T-helper 17 cell (primary cell): ENCODE measurements at places on chromosomes 3 and 15. TPM values are rescaled to one million over a fixed set of nuclear protein-coding genes. Genes with fewer than 3 reads are reported as not detected.

- no peak for DNase-seq
Observed at GRCh38 chr3:167740961-167741587, 5.6 kb downstream of the SERPINI1 start.

DNA sequence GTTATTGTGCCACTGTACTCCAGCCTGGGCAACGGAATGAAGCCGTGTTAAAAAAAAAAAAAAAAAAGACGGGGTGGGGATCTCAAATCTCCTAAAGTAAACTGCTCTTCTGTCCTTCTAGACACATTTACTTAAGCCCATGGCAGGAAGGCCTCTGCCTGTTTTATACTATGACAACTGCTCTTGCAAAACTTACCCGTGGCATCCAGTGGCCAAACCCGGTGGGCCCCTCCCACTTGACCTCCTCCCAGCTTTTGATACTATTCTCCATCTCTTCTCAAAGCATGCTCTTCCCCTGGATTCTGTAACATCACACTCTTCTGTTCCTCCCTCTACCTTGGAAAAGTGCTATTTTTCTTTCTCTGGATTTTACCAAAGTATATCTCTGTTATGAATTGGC is 112.2 kb downstream of the RFTN1 start:
- no peak for DNase-seq

DNA sequence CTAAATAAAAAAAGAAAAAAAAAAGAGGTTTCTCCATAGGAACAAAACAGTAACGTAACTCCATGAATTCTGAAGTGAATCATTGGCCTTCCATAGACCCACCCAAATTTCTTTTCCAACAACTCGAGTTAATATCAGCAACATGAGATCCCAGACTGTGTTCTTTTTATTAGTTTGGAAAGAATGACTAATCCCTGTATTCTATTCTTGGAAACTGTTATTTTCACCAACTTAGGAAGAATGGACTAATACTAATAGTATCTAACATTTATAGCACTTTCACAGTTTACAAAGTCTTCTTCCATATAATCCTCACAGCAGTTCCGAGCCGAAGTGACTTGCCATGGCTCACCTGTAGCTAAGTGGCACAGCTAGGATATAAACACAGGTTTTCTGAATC is 72.7 kb upstream of the SLC4A7 start:
- DNase-seq, result no peak

DNA sequence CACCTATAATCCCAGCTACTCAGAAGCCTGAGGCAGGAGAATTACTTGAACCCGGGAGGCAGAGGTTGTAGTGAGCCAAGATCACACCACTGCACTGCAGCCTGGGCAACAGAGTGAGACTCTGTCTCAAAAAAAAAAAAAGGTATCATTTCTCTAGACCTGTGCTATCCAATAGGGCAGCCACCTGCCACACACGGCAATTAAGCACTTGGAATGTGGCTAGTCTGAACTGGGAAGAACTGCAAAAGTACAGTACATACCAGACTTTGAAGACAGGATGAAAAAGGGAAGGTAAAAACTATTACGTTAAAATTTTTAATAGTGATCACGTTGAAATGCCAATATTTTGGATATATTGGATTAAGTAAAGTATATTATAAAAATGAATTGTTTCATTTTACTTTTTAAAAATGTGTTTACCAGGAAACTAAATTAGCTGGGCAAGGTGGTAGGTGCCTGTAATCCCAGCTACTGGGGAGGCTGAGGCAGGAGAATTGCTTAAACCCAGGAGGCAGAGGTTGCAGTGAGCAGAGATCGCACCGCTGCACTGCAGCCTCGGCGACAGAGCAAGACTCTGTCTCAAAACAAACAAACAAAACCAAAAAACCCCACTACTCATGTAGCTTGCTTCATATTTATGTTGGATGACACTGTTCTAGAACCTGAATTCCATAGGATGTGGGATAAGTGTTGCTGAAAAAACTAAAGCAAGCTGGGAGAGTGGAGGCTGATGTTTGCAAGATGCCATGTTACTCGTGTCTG is 2.3 kb downstream of the CYP8B1 start:
- DNase-seq, result no peak

GRCh38 chr3:188415196-188415595 is 261.2 kb downstream of the LPP start:
- DNase-seq, result no peak

DNA sequence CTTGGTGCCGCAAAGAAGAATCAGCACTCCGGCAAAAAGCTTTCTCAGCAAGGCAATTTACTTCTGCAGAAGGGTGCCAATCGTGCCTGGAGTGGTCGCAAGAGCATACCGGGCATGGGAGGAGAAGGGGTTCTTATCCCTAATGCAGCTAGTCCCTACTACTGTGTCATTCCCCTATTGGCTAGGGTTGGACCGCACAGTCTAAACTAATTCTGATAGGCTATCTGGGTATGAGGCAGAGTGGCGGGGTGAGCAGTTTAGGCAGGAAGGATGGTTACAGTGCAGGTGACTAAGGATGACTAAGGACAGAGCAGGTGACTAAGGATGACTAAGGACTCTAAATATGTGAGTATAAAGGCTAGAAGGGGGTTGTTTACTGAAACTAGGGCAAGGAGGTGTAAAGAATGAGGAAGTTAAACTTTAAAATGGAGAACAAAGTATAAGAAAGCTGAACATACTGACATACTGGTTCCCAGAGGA is 52.9 kb downstream of the PGBD4 start:
- no peak for DNase-seq

DNA sequence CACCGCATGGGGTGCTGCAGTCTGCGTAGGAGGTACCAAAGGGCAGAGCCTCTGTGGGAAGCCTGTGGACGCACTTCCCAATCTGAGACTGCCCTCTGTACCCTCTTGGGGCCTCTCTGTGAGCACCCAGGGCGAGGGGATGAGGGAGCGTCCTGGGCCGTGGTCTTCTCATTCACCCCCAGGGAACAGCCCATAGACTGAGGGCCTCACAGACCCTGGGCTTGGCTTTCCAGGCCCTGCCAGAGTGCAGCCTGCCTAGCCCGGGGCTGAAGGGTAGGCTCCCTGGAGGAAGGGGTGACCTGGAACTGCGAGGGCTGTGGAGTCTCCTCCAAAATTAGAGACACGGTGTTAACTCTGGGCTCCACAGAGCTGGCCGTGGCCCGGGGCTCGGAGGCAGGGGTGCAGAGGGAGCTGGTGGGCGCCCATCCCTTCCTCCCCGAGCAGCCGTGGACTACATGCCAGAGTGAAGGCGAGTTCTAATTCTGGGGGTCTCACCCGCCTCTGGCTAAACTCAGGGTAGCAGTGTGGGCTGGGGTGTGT is 468 bp upstream of the SPTBN5 start:
- DNase-seq, result no peak

- DNase-seq, result no peak
Observed at GRCh38 chr3:149648525-149648924, 9.3 kb downstream of the WWTR1 start.

DNA sequence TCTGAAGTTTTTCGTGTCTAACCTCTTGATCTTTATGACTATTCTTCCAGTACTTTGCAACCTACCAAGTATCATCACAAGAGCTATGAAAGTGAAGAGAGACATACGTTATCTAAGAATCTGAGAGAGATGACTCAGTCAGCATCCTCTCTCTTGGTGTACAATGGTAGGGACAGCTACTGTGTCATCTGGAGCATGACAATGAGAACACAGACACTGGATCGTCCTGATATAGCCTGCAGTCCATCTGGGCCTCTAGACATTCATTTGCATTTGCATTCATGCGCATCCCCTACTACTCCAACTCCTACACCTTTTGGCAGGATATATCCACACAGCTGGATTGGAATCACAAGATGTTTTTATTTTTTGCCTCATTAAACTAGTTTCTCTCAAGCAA is 115.2 kb downstream of the PEX5L start:
- DNase-seq, result no peak

DNA sequence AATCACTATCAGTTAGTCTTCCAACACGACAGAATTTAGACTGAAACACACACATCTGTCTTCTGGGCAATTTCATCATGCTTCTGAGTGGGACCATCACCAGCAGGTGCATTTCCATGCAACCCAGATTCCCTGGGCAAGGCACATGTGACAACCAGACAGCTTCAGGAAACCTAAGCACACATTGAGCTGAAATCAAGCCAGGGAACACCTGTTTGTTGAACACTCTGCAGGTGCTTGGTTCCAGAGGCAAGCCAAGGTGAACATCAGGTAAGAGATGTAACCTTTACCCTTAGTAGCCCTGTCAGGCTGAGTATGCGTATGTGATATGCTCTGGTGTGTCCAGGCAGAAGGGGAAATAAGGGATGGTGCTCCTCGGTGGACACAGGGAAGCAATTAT is 3.3 kb upstream of the PSMD2 start:
- no peak for DNase-seq

- DNase-seq, result no peak
Observed at GRCh38 chr15:23567921-23568320, 2.4 kb downstream of the MKRN3 start.

GRCh38 chr15:96889734-96890480 is 559.4 kb downstream of the NR2F2 start:
- no peak for DNase-seq

- no peak for DNase-seq
Observed at GRCh38 chr3:134001251-134001650, 28.5 kb downstream of the SLCO2A1 start.

GRCh38 chr3:78174821-78175220 is 1134.9 kb downstream of the ROBO2 start:
- DNase-seq, result no peak

- no peak for DNase-seq
Observed at GRCh38 chr3:31777887-31778286, 203.2 kb downstream of the OSBPL10 start.

DNA sequence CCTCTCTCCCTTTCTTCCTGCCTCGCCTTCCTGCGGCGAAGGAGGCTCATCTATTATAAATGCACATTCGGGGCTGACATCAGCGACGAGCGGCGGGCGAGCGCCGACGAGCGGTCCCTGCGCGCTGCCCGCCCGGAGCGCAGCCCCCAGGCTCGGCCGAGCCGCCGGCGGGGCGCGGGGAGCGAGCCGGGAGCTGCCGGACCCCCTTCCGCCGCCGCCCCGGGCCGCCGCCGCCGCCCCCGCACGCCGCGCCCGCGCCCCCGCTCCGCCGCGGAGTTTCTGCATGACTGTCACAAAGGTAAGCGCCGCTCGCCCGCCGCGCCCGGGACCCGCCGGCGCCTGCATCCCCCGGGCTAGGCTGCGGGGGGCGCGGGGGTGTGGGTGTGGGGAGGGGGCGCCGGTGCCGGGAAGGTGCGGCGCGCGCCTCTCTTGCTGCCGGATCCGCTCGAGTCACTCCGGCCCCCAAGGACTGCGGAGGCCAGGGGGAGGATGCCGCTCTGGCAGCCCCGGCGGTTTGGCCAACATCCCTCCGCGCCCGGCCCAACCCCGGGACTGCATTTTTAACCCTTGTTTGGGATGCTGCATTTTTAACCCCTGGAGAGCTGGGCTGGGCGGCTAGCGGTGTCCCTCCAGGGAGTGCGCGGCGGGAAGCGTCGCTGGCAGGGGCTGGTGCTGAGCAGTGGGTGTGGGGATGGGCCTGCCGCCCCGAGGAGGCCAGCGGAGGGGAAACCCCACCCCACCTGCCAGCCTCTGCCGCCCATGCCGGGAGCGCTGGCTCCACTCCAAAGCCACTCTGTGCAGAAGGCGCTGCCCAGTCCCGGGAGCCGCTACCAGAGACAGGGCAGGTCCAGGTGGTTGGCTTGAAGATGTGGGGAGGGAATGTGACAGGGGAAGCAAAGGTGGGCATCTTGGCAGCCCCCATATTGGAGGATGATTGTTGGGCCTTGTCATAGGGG is at the start of gene CORO2B:
CORO2B (plus strand) TSS at position 14 of the 956 bp plus-strand sequence; CDS start at position 284, 270 bp downstream.
- no peak for DNase-seq

DNA sequence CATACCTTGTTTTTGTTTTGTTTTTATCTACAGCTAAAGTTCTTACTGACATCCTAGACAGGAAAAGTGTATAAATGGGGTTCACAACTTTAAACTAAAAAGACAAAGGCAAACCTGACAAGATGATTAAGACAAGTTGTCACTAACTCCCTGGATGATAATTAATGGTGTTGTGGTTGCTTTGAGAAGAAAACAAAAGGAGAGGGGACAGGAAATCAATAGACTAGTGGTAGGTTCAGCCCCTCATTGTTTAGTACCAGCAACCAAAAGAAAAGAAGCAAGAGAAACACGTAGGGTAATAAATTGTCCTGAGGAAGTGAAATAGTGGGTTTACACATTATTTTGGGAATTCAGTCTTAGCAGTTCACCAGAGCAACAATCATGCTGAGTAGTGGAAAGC is 78.8 kb downstream of the BFSP2 start:
- DNase-seq, result no peak

GRCh38 chr3:119819806-119820205 is 37.9 kb downstream of the NR1I2 start:
- DNase-seq, result no peak

The RPL14 gene
- 2,732 TPM for total RNA-seq

The ARGFX gene
- not detected for total RNA-seq

The AHSG gene
- not detected for total RNA-seq

The PLIN1 gene
- total RNA-seq, result 0.10 TPM

The RAB6B gene
- 1.8 TPM for total RNA-seq

The GOLGA8S gene
- total RNA-seq, result 0.07 TPM

The PCSK6 gene
- total RNA-seq, result 1.9 TPM

The SERINC4 gene
- total RNA-seq, result 0.32 TPM

The C3orf52 gene
- total RNA-seq, result 4.1 TPM

The TEX55 gene
- total RNA-seq, result not detected
